CD4-positive, CD25-positive, alpha-beta regulatory T cell (primary cell): ENCODE measurements at places on chromosomes 5 and 9. TPM values are rescaled to one million over a fixed set of nuclear protein-coding genes. Genes with fewer than 3 reads are reported as not detected.

TUSC1 gene
- not detected for total RNA-seq

EIF4E1B gene
- total RNA-seq = not detected

CNTNAP3 gene
- not detected for total RNA-seq

BNC2 gene
- not detected for total RNA-seq

CHMP5 gene
- total RNA-seq = 25.5 TPM

DNA sequence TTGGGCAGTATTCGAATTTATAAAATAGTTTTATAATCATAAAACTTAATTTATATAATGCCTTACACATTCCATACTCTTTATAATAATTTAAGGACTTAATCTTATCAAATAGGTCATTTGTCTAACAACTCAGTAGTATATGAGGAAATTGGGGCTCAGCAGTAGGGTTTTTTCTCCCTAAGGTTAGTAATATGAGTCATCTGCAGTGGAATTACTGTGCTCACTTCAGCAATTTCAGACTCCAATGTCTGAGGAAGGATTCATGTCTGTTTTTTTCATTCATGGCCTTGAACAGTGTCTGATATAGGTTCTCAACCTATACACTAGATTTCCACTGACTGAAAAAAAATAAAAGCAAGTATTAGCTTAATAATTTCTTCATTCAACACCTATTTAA is 7.4 kb downstream of the DMRTA1 start:
- no peaks in the 10 kb centered on the region for H3K36me3 ChIP-seq
- H3K4me1 ChIP-seq = no peaks in the 10 kb centered on the region
- no peak overlapping the region for H3K27ac ChIP-seq

DNA sequence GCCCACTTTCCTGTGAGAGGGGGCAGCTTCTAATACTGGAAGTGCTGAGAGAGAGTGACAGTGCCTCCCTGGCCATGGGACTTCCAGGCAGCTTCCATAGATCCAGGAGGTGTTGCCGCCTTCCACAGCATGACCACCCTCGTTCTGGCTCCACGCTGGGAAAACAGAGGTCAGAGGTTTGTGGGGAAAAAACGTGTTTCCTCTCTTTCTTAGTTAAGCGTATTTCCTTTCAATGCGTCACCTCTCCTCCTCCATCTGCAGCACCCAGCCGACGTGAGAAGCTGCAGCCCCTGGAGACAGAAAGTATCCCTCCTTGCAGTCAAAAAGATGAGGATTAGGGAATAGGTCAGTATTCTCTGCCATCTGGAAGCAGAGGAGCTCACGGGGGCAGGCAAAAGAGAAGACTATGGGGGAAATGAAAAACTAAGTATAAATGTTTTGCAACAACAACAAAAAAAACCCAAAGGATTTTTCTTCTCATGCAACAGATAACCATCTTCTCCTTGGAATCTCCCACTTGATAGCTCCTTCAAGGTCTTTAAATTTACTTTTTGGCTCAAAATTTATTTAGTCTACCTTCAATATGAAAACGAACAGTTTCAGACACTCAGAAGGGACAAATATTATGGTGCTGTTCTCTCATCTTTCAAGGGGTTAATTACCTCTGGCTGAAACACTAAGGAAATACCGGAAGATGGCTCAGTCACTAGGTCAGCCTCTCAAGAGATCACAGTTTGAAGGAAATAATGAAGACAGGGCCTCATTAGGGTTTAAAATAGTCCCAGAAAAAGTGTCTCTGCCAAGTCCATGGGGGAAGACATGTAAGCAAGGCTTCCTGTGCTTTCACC is 38.0 kb downstream of the MTMR12 start:
- no peaks in the 10 kb centered on the region for H3K27me3 ChIP-seq
- DNase-seq = no peak
- no peak overlapping the region for H3K4me3 ChIP-seq
- H3K4me1 ChIP-seq = peaks cover 19% of the 10 kb centered on the region

- no peak overlapping the region for H3K27ac ChIP-seq
- no peak for DNase-seq
- H3K36me3 ChIP-seq = peaks cover 11% of the 10 kb centered on the region
- no peak overlapping the region for H3K4me3 ChIP-seq
Observed at GRCh38 chr5:37437711-37438110, 58.6 kb downstream of the WDR70 start.

DNA sequence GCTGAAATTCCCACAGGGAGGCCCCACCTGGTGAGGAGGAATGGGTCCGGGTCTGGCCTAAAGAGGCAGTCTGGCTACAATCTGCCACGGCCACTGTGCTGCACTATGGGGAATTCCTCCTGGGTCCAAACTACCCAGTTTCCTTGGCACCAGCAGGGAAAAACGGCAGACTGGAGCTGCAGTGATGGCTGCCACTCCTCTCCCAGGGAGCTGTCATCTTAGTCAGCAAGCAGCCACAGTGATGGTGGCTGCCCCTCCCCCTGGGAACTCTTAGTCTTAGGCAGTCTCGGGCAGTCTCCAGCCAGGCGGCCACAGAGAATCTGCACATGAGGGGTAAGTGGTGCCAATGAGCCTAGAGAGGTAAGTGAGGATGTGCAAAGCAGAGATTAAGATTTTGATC is 205.8 kb downstream of the TMEM38B start:
- no peak overlapping the region for H3K27ac ChIP-seq

GRCh38 chr5:142048272-142048671 is 35.4 kb upstream of the GNPDA1 start:
- no peak overlapping the region for H3K27ac ChIP-seq
- H3K4me3 ChIP-seq = no peak overlapping the region
- H3K36me3 ChIP-seq = no peaks in the 10 kb centered on the region
- DNase-seq = no peak

GRCh38 chr9:92289708-92290390 is 3.6 kb downstream of the IARS1 start:
- no peak overlapping the region for H3K4me3 ChIP-seq
- H3K4me1 ChIP-seq = peaks cover 33% of the 10 kb centered on the region
- H3K36me3 ChIP-seq = peaks cover 41% of the 10 kb centered on the region
- DNase-seq = no peak
- no peaks in the 10 kb centered on the region for H3K27me3 ChIP-seq

DNA sequence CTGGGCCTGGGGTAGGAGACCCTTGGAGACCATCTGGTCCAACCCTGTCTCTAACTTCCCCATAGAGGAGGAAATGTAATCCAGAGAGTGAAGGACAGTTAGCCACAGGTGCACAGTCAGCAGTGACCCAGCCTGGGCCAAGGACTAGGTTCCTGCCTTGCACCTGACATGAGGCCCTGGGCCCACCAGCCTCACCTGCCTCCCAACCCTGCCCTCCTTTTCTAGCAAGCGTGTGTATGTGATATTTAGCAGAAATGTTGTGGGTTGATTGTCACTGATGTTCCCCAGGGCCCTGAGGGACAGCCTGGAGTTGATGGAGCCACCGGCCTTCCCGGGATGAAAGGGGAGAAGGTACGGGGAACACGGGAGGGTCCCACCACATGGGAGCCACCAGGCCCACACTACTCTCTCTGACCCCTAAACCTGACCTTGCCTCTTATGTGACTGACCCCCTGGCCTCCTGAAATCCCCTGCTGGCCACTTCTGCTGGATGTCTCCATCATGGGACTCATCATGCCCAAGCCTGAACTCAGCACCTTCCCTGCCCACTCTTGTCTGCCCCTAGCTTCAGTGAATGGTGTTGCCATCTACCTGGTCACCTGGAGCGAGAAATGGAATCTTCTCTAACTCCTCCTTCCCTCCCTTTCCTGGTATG is 79.2 kb upstream of the TGFBR1 start:
- no peak overlapping the region for H3K27ac ChIP-seq
- H3K36me3 ChIP-seq = no peaks in the 10 kb centered on the region
- H3K4me1 ChIP-seq = peaks cover 19% of the 10 kb centered on the region
- no peaks in the 10 kb centered on the region for H3K27me3 ChIP-seq
- DNase-seq = no peak

- H3K36me3 ChIP-seq = no peaks in the 10 kb centered on the region
- no peak for DNase-seq
- peaks cover 2% of the 10 kb centered on the region for H3K27me3 ChIP-seq
- no peak overlapping the region for H3K4me3 ChIP-seq
- H3K27ac ChIP-seq = no peak overlapping the region
Observed at GRCh38 chr5:153782589-153783361, 255.9 kb downstream of the FAM114A2 start.

DNA sequence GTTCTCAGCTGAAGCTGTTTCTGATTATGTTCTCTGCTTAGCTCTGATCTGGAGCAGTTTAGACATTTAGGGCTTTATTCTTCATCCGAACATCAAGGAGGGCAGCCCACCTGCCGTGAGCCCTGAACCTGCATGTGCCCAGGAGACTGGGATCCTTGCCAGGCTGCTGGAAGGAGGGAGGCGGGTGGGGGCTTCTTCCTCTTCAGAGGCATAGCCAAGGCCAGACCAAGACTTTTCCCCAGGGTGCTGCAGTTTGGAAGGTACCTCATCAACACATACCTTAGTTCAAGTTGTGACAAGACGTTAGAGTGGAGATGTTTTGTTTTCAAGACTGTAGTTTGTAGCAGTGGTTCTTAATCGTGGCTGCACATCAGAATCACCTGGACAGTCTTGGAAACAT is 64.9 kb downstream of the RALGPS1 start:
- H3K36me3 ChIP-seq = no peaks in the 10 kb centered on the region
- no peak overlapping the region for H3K27ac ChIP-seq
- no peak overlapping the region for H3K4me3 ChIP-seq
- DNase-seq = no peak
- peaks cover 5% of the 10 kb centered on the region for H3K4me1 ChIP-seq
- H3K27me3 ChIP-seq = no peaks in the 10 kb centered on the region

DNA sequence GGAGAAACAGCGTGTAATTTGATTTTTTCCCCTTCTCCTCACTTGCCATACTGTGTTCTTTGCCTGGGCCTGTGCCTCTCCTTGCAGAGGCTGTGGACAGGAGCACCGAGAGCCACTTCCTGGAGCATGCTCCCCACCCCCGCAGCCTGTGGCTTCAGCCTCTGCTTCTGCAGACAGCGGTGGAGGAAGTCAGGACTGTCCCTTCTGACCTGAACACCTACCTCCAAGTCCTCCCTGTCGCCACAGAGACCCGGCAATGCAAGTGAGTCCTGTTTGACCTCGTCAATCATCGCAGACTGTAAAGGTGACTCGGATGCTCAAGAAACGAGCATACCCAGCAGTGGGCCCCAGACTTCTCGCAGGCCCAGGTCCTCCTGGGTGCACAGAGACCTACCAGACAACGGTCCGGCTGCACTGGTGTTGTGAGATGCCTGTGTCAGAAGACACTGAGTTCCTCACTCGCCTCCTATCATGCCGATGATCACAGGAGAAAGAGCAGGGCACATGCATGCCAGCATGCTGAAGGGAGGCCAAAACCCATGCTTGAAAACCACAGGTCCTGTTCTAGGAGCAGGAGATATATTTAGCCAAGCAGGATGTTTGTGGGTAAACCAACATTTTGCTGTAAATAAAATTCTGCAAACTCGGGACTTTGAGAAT is 198.8 kb downstream of the AUH start:
- peak overlapping the region; percentile 26 for H3K4me3 ChIP-seq
- H3K27me3 ChIP-seq = no peaks in the 10 kb centered on the region
- peak; percentile 49 for DNase-seq
- H3K36me3 ChIP-seq = no peaks in the 10 kb centered on the region

GRCh38 chr9:22446950-22447617 is 460 bp downstream of the DMRTA1 start:
- H3K4me1 ChIP-seq = peaks cover 11% of the 10 kb centered on the region
- H3K36me3 ChIP-seq = no peaks in the 10 kb centered on the region
- peaks cover 31% of the 10 kb centered on the region for H3K27me3 ChIP-seq
- DNase-seq = no peak
